ENCODE measurements at places on chromosomes 16 and 17. TPM values are rescaled to one million over a fixed set of nuclear protein-coding genes. Genes with fewer than 3 reads are reported as not detected.

DNA sequence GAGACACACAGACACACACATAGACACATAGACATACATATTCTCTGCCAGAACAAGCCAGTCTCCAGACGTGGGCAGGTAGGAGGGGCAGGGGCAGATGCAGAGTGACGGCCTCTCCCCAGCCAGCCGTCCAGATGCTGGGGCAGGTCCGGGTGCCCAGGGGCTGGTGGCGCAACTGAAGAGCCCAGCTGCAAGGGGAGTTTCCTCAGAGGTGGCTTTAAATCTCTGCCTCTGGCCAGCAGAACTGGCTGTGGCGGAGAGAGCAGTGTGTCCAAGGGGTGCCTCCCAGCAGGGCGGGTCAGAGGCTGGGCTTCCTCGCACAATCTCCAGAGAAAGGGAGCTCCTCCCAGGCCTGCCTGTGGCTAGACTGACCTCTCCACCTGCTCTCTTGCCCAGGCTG is 9.4 kb upstream of the GCGR start:
- DNase-seq: no peak

The KRT15 gene
- polyA plus RNA-seq: 3.2 TPM

DNA sequence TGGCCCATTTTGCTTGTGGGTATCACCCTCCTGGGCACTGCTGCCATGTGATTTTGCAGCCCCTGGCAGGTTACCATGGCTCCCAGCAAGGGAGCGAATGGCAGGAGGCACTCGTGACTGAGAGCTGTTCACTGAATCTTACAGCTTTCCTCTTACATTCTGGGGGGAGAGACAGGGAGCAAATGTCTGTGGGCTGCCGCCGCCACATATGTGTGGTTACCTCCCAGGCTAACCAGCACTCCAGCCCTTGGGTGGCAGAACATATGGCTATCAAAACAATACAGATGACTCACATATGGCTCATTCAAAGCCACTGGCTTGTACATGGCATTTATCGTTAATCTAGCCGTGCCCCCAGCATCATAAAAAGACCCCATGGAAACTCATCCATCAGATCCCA is 19.8 kb downstream of the GTF3C1 start:
- DNase-seq: no peak

DNA sequence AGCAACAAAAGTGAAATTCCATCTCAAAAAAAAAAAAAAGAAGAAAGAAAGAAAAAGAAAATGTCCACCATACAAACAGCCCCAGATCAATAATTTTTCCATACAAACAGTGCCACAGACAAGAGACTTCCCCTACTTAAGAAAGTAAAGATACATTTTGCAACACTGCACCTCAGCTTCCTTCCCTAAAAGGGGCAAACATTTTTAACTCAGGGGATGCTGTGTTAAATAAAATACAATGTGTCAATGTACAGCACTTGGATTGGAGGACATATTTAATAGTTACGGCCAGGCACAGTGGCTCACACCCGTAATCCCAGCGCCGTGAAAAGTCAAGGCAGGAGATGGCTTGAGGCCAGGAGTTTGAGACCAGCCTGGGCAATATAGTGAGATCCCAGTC is 22.3 kb downstream of the MYH11 start:
- no peak for DNase-seq

DNA sequence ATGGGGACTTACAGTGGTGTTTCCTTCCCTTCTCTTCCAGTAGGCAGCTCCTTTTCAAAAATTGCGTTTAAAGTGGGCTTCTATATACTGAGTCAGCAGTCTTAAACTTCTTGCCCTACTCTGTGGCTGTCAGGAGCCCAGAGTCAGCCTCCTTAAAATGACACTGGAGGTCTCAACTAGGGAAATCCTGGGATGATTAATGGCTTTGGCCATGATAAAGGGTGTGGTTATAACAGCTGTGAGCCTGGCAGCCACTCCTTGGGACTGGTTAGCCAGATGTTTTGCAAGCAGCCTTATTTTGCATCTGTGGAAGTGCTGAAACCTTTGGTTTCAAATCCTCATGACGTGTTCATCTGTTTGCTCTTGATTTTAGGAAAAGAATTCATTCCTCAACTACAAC is 25.0 kb downstream of the TAC4 start:
- DNase-seq: peak; percentile 26

- no peak for DNase-seq
Observed at GRCh38 chr17:59897090-59897489, 4.2 kb downstream of the RPS6KB1 start.

DNA sequence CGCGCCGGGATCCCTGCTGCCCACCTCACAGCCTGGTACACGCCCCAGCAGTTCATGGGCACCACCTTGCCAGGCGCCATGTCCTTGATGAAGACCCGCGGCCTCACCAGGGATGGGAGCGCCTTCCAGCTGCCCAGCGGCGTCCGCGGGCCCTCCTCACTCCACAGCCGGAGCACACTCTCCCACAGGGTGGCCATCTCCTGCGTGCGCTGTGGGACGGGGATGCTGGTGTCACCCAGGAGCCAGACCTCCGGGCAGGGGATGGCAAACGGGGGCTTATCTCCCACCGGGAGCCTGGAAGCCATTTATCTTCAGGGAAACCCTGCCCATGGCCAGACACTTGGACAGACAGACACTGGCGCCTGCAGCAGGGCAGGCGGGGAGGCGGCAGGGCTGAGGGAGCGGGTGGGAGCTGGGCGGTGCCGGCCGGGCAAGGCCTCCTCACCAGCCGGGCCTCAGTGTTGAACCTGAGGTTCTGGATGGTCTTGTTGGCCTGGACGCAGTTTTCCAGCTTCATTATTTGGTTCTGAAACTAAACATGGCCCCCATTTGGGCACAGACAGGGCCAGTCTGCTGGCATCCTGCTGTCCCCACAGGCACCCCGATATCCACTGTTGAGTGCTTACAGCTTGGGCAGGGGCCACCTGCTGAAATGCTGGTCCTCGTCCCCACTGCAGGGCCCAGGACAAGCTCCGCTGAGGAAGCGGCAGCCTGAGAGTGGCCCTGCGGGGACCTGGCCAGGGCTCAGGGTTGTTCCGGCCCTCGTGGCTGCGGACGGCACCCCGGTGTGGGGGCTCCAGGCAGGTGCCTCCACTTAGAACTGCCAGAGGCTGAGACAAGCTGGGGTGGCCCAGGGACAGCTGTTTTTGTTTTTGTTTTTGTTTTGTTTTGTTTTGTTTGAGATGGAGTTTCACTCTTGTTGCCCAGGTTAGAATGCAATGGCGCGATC is 4.0 kb downstream of the PERCC1 start:
- no peak for DNase-seq

The CAPNS2 gene
- polyA plus RNA-seq: 0.39 TPM

DNA sequence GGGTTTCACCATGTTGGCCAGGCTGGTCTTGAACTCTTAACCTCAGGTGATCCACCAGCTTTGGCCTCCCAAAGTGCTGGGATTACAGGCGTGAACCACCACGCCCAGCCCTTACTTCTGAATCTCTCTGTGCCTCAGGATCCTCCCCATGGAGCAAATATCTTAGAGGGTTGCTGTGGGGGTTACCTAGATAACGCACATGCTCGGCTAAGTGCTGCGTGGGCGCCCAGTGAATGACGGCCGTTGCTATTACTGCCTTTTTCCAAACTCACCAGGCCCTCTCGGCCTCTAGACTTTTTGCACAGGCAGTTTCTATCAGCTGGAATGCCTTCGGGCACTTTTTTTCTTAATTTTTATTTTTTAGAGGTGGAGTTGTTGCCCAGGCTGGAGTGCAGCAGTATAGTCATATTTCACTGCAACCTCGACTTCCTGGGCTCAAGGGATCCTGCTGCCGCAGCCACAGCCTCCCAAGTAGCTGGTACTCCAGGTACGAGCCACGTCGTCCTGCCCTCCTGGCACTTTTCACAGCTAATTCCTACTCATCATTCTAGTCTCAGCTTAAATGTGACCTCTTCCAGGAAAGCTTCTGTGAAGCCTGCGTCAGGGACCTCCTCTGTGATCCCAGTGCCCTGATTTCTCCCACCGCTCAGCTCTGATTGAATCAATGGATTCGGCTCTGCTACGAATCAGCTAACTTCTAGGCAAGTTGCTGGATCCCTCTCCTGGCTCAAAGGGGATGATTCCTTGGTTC is 8.6 kb downstream of the CCDC102A start:
- DNase-seq: no peak

- no peak for DNase-seq
Observed at GRCh38 chr17:40198576-40198975, 20.5 kb upstream of the WIPF2 start.

DNA sequence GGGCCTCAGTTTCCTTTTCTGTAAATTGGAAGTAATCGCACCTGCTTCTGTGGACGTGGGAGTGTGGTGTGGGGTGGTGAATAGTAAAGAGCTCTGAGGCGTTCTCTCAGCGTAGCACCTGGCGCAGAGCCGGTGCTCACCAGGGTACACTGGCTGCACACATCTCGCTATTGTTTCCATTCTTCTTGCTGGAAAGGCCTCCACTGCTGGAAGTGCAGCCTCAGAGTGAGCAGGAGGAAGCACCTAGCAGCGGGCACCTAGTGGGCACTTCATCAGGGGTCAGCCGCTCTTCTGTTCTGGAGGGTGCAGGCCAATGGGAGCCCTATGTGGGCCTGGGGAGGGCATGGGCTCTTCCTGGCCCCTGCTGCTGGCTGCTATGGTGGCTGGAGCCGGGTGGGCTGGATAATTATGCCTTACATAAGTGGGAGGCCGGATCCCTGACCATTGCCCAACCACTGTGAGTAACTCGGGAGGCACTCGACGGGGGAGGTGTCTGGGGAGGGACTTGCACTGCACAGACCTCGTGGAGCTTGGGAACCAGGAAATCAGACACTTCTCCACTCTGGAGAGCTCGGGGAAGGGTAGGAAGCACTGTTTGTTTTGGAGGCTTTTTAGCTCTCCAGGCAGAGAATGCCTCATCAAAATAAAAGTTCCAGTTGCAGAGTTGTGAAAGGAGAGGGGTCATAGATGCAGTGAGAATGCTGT is 1.7 kb downstream of the MAP2K3 start:
- peak; percentile 66 for DNase-seq

DNA sequence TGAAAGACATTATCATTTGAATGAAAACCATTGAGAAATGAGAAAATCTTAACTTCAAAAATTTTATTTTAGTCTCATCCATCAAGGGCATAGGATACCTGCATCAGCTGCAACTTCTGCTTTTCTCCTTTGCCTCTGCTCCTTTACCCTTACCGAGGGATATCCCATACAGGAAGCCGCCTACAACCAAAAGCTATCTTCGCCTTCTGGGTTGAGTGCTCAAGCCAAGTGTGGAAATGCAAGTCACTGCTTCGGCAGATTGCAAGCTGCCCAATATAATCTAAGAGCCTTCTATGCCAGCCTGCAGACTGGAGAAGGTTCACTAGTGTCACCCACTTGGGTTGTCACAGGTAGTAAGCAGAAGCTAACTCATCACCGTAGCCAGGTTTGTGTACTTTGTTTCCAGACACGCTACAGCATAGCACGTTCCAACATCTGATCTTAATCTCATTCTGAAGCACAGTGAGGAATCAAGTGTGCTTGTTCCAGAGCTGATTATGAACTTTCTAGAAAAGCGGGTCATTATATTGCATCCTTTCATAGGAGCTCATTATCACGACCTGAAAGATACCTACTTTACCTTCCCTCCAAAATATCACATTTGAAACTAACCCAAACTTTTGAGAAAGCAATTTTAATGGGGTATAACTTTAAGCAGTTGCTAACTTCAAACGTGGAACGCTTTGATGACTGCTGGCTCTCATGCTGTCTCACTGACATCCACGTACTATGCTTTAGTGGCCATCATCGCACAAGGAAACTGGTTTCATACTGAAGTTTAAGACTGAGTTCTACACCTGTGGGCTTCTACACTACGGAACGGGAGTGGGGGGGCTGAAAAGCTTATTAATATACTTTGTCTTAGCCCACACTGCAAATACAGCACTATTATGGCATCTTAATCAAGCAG is 8.0 kb upstream of the UNK start:
- no peak for DNase-seq

The UBE2I gene
- 101 TPM for polyA plus RNA-seq

The TBC1D28 gene
- polyA plus RNA-seq: 0.36 TPM

- DNase-seq: no peak
Observed at GRCh38 chr16:47877166-47877565, 278.6 kb downstream of the ABCC12 start.

DNA sequence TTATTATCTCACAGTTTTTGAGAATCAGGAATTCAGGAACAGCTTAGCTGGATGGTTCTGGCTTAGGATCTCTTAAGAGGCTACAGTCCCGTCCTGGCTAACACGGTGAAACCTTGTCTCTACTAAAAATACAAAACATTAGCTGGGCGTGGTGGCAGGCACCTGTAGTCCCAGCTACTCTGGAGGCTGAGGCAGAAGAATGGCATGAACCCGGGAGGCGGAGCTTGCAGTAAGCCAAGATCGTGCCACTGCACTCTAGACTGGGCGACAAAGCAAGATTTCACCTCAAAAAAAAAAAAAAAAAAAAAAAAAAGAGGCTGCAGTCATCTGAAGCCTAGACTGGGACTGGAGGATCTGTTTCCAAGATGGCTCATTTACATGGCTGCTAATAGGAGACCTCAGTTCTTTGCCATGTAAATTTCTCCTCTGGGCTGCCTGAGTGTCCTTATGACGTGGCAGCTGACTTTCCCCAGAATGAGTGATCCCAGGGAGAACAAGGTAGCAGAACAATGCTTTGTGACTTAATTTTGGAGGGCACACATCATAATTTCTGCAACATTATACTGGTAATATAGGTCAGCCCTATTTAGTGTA is 95.8 kb upstream of the CORO6 start:
- DNase-seq: no peak

DNA sequence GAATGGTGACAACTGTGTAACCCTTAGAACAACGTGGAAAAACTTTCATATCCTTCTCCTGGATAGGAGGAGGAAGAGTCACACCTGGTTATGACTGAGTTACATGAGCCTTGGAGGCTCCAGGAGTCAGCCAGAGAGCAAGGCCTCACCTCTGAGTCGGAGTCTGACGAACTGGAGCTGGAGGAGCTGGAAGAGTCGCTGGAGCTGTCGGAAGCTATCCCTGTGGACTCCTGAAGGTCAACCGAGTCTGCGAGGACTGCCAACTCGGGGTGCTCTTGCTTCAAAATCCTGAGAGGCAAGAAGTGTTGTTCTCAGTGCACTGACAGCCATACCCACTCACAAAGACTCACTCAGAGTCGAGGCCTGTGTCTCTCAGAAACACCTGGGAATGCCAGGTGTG is 6.2 kb downstream of the JMJD6 start:
- no peak for DNase-seq

DNA sequence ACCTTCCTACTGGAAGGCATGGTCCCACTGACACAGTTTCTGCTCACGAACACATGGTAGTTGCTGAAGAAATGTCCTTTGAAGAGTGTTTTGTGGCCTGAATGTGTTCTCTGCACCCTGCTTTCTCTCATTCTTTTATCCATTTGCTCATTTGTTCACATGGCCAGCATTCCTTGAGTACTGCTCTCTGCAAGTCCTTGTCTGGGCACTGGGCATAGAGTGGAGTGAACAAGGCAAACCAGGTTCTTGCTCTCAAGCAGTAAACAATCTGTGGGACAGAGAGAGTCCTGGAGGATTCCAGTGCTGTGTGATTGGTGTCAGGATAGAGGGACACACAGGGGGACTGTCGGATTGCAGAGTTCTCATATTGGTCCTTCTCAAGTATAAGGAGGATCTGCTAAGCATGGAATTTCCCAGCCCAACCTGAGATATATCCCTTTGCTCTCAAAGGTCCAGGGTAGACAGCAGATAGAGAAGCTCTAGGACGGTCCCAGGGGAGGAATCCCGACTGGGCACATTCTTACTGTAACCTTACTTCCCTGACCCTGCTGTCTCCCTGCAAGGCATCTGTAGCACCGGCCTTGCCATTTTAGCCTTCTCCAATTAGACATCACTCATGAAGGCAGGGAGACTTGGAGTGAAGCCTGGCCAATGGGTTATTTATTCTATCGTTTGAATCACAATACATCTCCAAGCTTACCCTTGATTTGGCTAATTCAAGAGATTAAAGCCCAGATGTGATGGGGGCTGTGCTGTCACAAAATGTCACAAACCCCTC is 32.3 kb downstream of the ARL4D start:
- no peak for DNase-seq

The ABI3 gene
- polyA plus RNA-seq: 6.7 TPM

The OR4D1 gene
- 0.05 TPM for polyA plus RNA-seq

The KRT23 gene
- polyA plus RNA-seq: 0.23 TPM
